ENCODE measurements at places on chromosomes 7 and 10.

DNA sequence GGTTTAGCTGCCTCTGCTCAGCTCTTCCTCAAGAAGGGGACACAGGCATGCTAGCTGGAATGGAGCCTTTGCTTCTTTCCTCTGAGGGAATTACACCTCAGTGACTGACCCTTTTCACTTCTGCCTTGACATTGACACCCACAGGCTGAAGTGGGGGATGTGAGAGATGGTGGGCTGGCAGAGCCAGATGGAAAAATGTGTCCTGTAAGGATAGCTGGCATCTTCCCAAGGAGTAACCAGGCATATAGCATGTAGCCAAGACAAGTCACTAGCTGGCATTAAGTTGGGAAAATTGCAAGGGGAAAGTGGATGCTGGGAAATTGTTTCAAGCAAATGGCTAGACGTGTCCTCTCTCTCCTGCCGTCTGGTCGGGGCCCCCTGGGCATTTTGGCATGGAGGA is 19.9 kb downstream of the STMP1 start:
- no peak for DNase-seq

DNA sequence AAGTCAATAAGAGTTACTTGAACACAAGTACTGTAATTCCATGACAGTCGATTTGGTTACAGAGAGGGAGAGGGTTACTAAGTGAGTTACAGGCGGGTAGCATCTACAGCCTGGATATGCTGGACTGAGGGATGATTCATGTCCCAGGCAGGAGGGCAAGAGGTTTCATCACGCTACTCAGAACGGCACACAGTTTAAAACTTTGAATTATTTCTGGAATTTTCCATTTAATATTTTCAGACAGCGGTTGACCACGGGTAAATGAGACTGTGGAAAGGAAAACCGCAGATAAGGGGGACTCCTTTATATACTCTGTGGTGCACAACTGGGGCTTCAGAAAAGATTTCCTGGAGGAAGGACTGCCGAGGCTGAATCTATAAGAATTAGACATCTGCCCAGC is 25.7 kb upstream of the LRRC4 start:
- no peak for DNase-seq

- DNase-seq: no peak
These were observed 64.9 kb downstream of the MICALL2 start for GRCh38 chr7:1394371-1394770.

GRCh38 chr10:5442990-5443370 is 30.6 kb downstream of the NET1 start:
- no peak for DNase-seq

DNA sequence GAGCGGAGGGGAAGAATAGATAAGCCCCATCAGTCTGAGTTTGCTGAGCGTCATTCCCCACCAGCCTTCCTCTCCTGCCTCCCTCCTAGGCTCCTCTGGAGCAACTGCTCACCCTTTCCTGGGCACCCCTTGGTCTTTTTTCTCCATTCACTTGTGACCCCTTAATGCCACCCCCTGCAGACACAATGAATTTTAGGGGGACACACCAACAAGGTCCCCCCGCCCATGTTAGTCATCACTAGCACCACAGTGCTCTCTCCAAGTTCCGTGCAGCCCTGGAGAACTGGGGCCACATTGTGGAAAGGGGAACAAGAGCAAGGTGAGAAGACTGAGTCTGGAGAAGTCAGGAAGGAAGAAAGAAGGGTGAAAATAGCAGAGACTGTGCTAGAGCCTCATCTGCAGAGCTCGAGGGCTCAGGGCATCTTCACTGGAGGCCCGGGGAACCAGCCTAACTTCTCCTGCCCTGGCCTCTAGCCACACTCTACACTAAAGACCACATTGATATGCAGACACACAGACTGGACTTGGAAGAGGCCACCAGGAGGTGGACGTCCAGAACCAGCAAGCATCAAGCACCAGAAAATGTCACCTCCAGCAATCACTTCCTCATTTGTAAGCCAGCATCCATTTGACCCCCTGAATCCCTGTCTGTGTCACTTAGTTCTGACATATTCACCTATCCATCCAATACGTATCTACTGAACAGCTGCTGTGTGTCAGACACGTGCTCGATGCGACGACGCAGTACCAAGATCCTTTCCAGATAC is 17.5 kb downstream of the RGR start:
- DNase-seq: no peak

DNA sequence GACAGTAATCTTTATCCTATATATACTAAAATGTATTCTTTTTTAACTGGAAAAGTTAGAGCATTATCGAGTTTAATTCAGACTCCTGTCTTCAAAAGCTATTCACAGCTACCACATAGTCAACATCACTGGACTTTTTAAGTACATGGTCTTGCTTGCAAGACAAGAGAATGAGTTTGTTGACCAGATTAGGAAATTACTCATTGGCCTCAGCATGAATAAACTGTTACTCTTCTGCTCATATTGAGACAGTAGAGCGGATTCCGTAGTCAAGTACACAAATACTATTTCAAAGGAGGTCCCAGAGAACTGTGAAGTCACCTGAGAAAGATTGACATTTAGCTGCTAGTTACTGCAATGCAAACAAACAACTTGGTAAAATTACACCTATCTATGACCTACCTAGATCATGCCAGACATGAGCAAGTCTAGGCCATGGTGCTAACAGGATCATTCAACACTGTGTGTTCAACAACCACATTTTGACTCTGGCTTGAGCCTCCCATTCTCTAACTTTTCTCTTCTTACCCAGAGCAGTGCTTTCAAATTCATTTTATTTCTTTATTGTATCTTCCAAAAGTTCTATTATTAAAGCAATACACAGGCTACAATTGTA is 280.9 kb downstream of the NEBL start:
- no peak for DNase-seq
